ENCODE measurements at places on chromosomes 5 and 9. TPM values are rescaled to one million over a fixed set of nuclear protein-coding genes. Genes with fewer than 3 reads are reported as not detected.

- DNase-seq = no peak
These were observed 460.8 kb upstream of the SMARCA2 start for GRCh38 chr9:1554081-1555035.

DNA sequence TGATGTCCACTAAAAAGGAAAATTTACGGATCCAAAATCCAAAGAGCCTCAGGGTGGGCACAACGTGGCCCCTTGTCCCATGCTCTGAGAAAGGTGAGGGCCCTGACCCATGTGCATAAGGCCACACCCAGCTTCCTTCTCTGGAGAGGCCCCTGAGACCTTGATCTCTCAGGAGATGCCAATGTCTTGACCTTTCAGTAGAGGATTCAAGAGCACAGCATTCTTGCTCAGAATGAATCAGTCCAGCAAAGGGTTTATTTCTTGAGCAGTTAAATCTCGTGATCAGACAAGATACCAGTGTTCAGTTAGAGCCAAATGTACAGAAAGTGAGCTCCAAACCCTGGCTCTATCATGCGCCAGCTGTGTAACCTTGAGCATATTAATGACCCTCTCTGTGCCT is 115.9 kb upstream of the DAPK1 start:
- no peak for DNase-seq

GRCh38 chr5:400282-401145 is 42.5 kb upstream of the EXOC3 start:
- no peak for DNase-seq

DNA sequence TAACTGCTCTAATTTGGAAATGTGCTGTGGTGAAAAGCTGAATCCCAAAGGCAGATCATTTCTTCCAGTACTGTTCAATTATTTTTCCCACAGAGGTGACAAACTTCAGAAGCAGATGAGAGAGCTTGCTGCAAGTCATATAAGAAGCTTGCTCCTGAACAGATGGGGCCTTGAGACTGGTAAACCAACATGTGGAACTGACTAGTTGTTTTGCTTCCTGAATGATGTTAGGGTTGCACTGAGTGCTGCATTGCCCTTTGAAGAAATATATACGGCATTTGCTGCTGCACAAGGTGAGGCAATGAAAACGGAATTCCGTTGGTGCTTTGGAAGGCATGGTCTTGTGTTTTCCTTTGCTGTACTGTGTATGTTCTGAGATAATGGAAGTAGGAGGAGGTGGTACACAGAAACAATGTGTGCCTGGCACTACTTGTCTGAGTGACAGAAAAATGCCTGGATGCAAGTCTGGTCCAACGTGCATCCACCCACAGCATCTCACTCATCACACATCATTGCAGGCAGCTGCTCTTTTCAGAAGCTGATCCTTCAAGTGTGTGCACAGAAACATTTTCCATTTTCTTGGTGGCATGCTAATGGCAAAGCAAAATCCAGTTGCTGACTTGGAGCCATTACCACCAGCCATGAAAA is 76.9 kb downstream of the ANKH start:
- DNase-seq = no peak

- DNase-seq = no peak
These were observed 610.9 kb downstream of the RAB3C start for GRCh38 chr5:59193616-59194319.

The CMYA5 gene
- 0.65 TPM for total RNA-seq

The TAF11L6 gene
- total RNA-seq = not detected

DNA sequence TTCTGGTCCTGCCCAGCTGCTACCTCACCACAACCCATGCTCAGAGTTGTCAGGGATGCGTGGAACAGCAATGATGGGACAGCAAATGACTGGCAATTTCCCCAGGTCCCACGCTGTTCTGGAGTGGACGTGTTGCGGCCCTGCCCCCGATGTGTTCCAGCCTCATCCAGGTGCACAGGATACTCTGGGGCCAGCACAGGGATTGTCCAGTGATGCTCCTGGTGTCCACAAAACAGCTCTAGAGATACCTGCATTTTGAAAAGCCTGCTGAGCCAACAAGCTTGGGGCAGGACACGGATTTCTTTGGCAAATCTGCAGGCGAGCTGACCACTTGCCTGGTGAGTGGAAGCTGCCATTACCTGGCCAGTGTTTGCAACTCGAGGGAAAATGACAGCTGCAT is 88.7 kb downstream of the ANKRD33B start:
- DNase-seq = no peak

The ALDH7A1 gene
- total RNA-seq = 225 TPM

The ANKRD33B gene
- total RNA-seq = 20.5 TPM

GRCh38 chr5:83145241-83145640 is 67.9 kb downstream of the XRCC4 start:
- no peak for DNase-seq

The OSMR gene
- 2.6 TPM for total RNA-seq

GRCh38 chr5:174491265-174491664 is 233.1 kb upstream of the MSX2 start:
- DNase-seq = no peak

DNA sequence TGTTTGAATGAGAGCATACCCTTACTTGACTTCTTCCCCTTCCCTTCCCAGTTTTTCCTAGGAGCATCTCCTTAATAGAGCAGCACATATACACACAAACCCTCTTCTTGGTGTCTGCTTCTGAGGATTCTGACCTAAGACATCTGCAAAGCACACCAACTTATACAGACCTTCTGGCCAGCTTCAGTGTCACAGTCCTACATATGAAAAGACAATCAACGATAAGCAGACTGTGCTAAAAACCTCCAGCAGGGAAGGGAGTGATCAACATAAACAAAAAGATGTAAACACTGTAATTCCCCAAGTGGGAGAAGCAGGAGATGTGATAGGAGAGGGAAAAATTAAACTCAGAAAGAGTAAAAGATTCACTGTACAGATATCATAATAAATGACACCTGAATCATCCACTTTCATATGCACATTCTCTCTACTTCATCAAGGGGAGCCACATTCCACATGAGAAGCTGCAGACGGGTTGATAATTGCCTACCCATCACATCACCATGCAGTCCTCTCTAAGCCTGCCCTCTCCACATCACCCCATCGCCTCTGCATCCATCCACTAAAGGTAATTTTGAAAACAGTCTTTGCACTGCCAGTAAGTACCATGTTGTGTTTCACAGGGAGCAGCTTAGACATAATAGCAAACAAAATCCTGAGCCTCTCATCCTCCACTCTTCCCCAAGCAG is 13.0 kb downstream of the APBA1 start:
- DNase-seq = no peak

DNA sequence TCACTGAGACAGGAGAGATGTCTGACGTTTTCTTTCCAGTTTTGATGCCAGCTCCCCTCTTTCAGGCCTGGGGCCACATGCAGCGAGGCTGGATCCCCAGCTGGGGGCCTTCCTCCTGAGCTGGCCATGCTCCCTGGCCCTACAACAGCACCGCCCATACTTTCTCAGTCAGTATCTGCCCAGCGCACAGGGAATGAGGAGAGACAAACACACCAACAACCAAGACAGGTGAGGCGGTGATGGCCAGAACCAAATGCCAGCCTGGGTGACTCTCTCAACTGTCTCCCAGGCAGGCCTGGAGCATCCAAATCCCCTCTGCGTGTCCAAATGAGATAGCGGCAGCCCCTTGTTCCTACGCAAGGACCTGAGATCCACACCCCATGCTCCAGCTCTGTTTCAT is 109.6 kb downstream of the ROR2 start:
- no peak for DNase-seq

DNA sequence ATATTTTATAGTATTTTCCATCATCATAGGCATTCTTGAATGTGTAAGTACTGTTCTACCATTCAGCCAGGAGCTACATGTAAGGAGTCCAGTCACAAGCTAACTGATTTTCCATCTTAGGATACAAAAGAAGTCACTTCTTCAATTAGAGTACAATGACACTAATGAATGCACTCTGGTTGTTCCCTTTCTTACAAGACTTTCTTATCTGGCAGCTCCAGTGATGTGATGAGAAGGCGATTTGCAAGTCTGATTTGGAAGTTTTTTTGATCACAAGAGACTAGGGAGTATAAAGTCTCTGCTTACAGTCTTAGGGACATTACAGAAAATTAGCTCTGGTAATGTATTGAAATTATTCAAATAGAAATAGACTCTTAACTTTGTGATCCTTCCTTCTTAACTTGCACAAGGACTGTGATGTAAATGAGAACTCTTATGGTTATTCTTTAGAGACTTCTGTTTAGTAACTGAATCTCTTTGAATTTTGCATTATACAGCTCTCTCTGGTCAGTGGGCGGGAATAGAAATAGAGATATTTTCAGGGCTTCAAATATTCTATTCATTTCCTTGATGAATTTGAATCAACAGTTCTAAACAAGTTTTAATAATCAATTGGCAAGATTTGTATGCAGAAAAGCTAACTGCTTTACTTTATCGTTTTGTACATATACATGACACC is 130.4 kb upstream of the CDH6 start:
- DNase-seq = no peak

Data from H1 (cell line).